Pulmonary artery endothelial cell (primary cell): ENCODE measurements at places on chromosomes 3 and 15.

DNA sequence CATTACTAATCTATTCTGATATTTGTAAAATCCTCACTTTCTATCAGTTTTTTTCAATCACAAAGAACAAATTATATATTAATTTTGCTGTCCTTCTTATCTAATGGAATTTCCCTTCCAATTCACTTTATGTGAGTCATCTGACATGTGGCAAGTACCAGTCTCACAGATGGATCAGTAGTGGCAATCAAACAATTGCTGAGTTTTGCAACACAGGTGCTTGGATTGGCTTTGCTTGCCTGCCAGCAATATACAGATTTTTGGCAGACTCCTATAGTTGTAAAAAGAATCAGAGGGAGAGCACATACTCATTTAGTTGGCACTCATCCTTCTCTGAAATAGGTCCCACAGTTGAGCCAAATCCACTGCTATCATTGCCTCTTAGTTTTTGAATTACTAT, 83.7 kb downstream of the BCHE start:
- DNase-seq = no peak

DNA sequence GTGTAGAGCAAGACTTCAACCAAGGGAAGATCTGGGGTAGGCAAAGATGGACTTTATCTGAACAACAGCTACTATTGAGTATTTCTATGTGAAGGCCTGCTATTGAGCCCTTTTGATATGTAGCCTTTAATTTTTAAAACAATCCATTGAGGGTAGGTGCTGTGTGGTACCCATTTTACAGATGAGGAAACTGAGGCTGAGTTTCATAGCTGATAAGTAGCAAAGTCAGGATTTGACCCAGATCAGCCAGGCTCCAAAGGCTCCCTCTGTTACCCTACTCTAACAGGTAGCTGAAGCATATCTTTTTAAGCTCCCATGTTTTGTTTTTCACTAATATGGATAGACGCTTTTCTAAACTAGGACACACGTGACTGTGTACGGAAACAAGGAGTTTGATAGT, 2.4 kb upstream of the FGD5 start:
- no peak for DNase-seq

DNA sequence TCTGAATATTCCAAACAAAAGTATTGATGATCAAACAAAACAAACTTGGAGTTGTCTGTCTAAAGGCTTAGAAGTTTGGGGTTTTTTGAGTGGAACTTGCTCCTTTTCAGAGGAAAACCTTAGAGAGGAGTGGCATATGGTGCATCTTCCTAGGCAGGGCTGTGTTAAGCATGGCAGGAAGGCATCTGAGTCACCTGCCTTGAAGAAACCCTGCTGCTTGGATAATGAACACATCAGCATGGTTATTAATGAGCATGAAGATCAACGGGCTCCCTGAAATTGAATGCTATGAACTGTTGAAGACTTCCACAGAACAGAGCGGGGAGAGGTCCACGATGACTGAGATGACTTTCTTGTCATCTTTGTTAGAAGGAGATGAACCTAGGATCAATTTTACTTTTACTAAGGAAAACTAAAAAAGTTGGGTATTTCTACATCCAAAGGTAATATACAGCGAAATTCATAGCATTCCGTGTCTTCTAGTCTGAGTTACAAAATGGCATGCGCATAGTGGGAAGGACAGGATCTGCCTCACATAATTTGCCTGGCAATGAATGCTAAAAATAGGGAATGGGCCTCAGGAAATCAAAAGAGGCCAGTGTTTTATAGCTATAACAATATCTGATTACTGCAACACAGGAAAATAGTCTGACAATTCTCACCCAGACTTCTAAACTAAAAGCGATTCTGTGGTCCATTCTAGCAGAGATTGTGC, 11.6 kb upstream of the TMED3 start:
- DNase-seq = no peak

GRCh38 chr3:86828751-86829150, 162.2 kb downstream of the VGLL3 start:
- no peak for DNase-seq

- DNase-seq = no peak
Observed at GRCh38 chr3:44098656-44099415, 142.8 kb upstream of the TOPAZ1 start.

GRCh38 chr3:184085389-184085852, 11.4 kb upstream of the HTR3E start:
- peak; percentile 22 for DNase-seq

DNA sequence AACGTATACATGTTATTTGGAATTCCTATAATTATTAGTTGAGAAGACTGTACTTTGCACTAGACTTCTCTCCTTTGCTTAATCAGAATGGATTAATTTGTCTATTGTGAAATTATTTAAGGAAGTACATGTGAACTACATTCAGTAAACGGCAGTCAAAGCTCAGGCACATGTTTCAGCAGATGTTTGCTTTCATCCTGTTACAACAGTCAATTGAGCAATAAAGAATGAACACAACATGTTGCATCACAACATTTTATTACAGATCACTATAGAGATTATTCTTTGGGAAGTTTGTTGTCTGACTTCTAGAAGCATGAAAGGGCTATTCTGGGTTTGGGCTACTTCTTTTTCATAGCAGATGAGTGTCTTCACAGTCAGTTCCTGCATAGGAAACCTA, 39.2 kb downstream of the RAB27A start:
- no peak for DNase-seq

GRCh38 chr3:101665357-101665756, 11.6 kb downstream of the ZBTB11 start:
- DNase-seq = no peak

GRCh38 chr15:65816441-65816840, 24.3 kb upstream of the DENND4A start:
- DNase-seq = no peak

GRCh38 chr3:101532783-101533602, 20.0 kb upstream of the SENP7 start:
- no peak for DNase-seq

DNA sequence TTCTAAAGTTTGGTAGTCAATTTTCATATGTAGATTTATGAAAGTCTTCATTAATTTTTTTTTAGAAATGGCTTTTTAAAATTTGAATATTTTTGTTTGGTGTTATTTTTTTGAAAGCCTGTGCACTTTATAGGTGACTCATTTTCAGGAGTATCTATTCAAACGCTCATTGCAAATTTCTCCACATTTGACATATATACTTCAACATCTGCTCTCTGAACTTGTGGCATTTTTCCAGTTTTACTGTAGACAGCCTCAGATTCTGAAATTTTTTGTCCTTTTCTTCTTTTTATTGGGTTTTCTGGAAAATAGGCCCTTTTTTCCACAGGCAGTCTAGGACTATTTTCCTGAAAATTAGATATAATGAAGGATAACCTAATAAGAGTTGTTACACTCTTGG, 396.6 kb downstream of the RBMS3 start:
- DNase-seq = no peak

GRCh38 chr3:186587183-186587582, 16.7 kb downstream of the DNAJB11 start:
- no peak for DNase-seq

- DNase-seq = no peak
Observed at GRCh38 chr3:127197300-127198189, 4.6 kb downstream of the PRR23E start.

DNA sequence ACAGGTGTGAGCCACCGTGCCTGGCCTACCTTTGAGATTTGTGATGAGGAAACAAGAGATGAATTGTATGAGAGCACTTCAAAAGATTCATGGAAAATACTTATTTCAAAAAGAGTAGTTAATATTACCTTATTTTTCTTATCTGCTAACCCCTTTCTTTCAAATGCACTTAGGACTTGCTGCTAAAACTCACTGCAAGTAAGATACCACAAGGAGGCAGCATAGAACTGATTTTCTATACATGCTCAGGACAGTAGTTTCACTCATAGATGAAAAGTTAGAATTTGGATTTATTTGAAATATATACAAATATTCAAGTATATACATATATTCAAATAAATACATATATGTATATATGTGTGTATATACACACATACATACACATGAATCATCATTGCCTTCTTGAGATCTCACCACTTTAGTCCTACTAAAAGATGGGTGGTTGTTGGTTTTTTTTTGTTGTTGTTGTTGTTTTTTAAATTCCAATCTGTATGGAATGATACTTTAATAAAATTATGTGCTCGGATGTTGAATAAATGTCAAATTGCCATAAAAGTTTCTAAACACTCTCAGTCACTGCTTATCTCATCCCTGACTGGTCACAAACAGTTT, 2.4 kb downstream of the CCNDBP1 start:
- DNase-seq = peak; percentile 39

- DNase-seq = no peak
Observed at GRCh38 chr3:15215996-15216395, 9.9 kb downstream of the CAPN7 start.

DNA sequence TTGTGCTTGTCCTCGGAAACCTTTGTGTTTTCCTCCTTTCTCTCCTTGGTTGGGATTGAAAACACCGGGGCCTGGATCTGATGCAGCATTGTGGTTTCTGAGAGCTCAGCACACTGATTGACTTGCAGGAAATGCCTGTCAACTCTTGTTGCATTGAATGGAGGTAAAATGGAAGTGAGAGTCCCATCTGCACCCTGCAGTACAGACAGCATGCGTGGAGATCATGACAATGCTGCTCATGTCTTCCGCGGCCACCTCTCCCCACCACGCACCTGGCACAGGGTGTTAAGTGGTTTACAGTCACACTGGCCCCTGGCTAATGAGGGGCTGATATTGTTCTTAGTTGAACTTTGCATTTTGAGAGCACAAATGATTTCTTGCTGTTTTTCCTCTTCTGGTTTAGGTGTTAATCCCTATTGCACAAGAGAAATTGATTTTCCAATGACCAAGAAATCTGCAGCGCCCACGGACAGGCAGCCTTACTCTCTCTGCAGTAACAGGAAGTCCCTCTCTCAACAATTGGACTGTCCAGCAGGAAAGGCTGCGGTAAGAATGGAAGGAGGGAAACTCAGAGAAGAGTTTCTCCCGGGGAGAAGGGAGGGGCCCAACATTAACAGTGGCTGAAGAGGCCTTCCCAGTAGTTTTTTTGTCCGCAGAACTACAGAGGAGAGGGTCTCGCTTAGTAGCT, 58.5 kb downstream of the STARD5 start:
- no peak for DNase-seq

GRCh38 chr3:13537909-13538296, 11.0 kb upstream of the FBLN2 start:
- no peak for DNase-seq

- peak; percentile 17 for DNase-seq
Observed at GRCh38 chr15:81410318-81410753, 36.3 kb upstream of the TMC3 start.

DNA sequence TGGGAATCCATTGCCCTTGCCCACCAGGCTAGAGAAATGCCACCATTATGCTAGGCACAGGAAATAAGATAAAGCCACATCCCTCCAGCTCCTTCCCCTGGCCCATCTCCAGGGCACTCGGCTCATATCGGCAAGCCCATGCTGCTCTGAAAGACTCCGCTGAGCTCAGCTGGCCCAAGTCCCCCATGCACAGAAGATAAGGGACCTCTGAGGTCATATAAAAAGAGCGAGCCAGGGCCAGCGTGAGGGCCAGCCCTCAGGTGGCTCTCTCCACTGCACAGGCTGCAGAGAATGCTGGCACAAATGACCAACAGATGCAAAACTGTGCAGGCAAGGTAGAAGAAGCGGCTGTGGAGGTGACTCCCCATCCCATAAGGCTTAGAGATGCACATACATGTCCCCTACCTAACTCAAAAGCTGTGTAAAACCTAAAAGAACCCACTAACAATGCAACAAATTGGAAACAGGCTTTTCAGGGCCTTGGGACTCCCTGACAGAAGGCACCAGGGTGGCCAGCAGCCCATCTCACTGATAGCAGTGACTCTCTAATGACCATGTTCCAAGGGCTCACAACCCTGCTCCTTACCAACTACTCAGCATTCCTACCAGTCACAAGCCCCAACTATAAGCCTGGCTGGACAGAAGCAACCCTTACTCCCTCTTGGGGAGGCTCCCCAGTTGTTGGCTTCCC, 3.0 kb downstream of the RAB6B start:
- no peak for DNase-seq

- no peak for DNase-seq
Observed at GRCh38 chr15:50884540-50884939, 23.9 kb upstream of the AP4E1 start.
